Cortex of kidney (tissue), 1 donor: ENCODE measurements at places on chromosomes 7 and 10.

GRCh38 chr10:62760401-62760800, 44.1 kb upstream of the ADO start:
- no peak for DNase-seq

- DNase-seq = no peak
These were observed 138.0 kb downstream of the AUTS2 start for GRCh38 chr7:69736126-69736810.

- DNase-seq = no peak
These were observed 727.8 kb downstream of the GRM8 start for GRCh38 chr7:126524967-126525366.

DNA sequence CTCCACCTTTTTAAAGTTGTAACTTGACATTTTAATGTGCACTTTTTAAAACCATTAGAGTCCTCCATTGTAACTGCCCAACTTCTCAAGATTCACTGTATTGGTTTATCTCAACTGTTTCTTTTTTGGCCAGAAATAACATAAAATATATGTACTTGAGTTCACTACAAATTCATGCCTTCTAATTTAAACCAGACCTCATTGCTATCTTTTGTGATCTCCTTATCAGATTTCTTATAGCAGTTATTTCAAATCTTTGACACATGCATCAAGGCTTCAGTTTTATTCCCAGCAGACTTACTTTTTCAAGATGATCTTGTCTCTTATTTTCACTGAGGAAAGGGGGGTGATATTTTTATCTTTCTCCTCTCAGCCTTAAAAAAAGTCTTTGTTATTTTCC, 154.3 kb downstream of the PHF14 start:
- DNase-seq = no peak

DNA sequence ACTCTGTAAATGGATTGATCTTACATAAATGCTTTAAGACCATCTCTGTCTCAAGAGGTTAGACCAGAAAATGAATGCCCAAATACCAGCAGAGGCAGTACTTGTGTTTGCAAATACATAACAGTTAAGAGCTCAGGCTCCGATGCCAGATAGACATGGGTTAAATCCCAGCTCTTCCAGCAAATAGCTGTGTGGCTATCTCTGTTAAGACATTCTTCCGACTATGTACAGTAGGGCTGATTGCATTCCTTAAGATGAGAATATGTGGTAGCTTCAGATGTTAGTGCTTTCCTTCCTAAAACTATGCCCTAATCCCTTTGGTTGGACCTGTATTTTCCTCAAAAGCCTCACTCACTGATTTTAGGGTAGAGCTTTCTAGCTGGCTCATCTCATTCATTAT, 2.2 kb downstream of the IDE start:
- no peak for DNase-seq

DNA sequence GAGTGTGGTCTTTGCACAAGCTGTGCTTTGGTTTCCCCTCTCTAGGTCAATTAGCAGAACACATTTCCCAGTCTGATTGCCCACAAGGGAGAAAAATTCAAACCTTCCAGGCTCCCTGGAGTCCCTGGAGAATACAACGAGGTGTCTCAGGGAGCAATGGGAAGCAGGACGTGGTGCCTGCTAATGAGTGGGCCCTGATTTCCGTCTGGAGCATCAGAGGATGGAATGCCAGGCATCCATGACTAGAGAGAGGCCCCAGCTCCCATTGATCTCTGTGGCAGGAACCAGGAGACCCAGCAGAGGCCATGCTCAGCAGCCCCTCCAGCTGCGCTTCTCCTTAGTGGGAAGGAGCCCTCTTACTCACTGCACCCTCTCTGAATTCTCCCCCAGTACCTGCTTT, 33.2 kb upstream of the TLX1 start:
- DNase-seq = no peak

DNA sequence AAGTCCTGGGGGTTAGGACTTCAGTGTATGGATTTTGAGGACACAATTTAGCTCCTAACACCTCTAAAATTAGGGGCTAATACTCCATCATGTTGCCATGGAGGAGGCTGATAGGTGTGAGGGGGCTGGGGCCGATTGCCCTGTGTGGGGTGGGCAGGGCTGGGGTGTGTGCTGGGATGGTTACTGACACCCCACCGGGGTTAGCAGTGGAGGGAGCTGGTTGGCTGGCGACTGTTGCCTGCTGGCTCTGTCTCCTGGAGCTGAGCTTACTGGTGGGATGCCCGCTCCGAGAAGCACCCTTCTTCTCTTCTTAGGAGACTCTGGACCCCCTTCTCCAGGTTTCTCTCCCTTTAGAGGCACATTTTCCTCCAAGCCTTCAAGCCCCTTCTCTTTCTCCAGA, 22.2 kb upstream of the SH2D4B start:
- DNase-seq = no peak
